CD4-positive, alpha-beta T cell treated with Interleukin-1 beta for 1 hour (primary cell): ENCODE measurements at places on chromosomes 16 and 17.

DNA sequence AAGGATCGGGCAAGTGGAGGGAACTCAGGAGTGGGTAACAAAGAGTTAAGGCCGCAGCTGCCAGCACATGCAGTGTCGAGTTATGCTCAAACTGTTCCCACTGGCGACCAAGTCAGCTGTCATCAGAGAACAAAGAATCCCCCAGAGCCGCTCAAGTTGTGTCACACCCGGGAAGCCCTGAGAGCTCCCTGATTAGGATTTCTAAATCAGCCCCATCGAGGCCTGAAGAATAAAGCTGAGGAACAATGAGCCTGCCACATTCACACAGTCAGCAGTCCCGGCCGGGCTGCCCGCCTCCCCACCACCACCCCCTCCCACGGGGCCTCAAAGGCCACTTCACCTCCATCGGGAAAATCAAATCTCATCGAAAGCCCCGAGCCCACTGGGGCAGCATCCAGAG, 84.5 kb downstream of the SOX9 start:
- DNase-seq, result no peak

DNA sequence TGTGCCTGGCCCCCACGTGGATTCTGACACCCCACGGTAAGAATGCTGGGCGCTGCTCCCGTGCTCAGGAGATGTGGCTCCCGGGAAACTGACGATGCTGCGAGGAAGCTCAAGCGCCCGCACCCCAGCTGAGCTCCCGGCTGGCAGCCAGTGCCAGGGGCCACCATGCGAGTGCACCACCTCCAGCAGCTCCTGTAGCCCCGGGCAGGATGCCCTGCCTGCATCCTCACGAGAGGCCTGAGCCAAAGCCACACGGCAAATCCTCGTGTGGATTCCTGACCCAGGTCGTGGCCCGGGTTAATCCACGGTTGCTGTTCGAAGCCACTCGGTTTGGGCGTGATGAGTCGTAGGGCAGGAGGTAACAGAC, 11.6 kb upstream of the DPEP1 start:
- DNase-seq, result no peak

DNA sequence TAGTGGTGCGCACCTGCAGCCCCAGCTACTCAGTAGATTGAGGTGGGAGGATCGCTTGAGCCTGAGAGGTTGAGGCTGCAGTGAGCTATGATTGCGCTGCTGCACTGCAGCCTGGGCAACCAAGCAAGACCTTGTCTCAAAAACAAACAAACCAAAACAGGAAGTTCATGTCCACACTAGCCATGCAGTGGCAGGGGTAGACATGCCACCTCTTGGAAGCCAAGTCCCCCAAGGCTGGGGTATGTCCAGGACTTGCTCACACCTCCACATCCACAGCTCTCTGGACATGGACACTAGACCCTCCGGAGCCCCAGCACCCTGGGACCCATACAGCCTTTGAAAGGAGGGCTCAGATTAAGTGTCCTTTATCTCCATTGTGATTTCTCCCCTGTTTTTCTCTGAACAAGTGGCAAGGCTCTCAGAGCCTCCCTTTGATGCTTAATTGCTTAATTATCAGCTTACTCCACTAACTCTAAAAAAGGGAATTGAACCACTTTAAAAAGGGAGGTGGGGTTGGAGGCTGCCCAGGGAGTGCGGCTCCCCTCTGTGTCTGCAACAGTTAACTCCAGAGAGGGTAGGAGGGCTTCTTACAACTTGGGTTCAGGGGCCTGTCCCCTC, 424.6 kb upstream of the C16orf82 start:
- DNase-seq, result no peak

DNA sequence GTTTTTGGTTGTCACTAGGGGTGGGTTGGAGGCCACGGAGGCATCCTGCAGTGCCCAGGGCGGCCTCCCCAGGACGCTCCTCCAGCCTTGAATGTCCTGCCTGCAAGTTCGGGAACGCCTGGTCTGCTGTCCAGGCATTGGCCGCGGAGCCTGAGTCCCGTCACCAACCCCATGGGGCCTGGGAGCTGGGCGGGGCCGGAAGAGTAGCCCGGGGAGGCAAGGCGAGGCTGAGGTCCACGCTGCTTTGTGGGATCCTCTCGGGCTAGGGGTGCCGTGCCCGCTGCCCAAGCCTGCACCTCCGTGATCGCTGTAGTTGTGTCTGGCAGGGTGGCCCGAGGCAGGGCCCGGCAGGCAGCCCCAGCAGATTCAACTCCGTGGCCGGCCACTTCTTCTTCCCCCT, 12.8 kb downstream of the TELO2 start:
- no peak for DNase-seq

DNA sequence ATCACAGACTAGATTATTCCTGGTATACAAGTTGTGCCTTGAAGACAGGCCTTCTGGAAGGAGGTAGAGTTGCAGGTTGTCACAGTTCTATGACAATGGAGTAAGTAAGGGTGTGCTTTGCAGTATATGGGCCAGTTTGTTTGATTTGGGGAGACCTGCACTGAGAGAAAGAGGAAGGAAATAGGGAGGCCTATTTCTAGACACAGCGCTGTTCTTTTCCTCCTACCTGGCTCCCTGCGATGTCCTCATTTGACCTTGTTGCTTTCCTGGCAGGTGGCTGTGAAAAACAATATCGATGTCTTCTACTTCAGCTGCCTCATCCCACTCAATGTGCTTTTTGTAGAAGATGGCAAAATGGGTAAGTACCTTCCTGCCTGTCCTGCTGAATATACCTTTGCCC, 22.5 kb upstream of the RASL10B start:
- DNase-seq, result peak; percentile 9

- DNase-seq, result no peak
Observed at GRCh38 chr16:47388705-47389104, 72.2 kb downstream of the ITFG1 start.

DNA sequence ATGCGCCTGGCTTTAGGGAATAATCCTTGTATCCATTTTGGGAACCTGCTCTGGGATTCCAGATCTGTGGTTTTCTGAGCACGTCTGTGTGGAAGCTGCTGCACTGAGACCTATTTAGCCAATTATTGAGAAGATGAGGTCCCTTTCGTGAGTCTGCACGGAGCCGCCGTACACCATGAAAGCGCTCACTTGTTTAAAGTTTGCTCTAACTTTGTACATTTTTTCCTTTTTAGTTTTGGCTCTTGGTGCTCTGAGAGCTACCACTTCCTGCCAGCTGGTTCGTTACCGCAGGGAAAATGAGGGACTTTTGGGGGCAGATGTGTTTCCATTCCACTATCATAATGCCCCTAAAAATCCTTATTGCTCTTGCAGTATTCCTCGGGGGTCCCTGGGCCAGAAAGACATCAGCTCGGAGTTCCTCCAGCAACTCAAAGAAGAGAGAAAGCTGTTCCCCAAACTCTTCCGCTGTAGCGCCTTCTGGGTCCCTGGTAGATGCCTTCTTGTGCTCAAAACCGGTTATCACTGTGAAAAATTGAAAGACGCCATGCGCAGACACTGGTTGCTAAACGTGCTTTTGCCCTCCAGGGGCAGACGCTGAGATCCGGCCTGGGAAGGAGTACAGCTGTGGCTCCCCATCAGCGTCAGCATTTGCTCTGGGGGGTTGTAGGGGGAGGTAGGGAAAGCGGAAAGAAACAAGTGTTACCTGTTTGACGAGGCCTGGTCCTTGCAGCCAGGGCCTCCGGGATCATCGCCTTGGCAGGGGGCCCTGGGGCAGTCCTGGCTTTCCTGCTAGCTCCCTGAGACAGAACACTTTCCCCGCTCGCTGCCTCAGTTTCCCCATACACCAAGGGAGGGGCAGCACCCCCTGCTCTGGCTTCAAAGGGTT, 238.1 kb downstream of the MRTFB start:
- peak; percentile 24 for DNase-seq

DNA sequence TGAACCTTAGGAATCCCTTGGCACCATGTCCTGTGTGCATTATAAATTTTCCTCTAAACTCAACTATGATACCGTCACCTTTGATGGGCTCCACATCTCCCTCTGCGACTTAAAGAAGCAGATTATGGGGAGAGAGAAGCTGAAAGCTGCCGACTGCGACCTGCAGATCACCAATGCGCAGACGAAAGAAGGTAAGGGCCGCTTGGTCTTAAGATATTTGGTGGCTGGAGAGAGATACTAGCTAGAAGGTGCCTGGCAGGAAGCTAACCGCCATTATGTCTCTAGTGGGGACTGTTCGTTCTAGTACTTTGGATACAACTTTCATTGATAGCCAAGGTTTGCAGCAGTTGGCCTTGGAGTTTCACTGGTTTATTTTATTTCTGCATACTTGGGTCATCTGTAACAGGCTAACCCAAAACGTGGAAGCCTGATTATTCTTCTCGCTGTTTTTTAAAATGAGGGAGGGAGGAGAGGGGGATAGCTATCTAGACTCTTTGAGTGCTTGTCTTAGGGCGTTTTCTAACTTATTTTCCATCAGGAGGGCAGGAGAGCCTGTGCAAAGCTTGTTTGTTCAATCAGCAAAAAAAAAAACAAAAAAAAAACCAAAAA, 1.3 kb downstream of the RBBP6 start:
- DNase-seq, result peak; percentile 35

DNA sequence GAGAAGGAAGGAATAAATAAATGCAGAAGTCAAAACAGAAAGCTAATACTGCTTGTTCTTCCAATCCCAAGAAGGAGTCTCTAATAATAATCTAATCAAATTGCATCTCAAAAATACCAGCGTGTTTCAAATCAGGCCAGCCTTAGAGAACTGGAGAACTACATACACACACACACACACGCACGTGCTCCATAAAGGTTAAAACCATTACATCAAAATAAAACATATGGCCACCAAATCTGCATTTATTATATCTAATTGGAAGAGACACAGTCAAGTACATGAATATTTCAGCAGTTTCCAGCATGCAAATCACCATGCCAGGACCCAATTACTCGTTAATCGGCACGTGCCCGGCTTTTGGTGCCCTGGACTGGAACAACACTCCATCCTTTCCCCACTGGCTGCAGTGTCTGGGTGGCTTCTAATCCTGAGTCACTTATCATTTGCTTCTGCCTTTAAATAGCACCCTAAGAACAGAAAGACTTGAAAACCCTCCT, 20.4 kb upstream of the KDM8 start:
- DNase-seq, result no peak

GRCh38 chr16:69003500-69003899, 102.0 kb upstream of the HAS3 start:
- no peak for DNase-seq

GRCh38 chr17:68398691-68399637, 58.3 kb downstream of the WIPI1 start:
- peak; percentile 34 for DNase-seq

- DNase-seq, result no peak
Observed at GRCh38 chr17:73198201-73198929, 5.5 kb downstream of the COG1 start.
